ENCODE measurements at places on chromosomes 3 and 15.
A peak's percentile ranks its signal among the peaks of the same experiment; 100 is the strongest.

DNA sequence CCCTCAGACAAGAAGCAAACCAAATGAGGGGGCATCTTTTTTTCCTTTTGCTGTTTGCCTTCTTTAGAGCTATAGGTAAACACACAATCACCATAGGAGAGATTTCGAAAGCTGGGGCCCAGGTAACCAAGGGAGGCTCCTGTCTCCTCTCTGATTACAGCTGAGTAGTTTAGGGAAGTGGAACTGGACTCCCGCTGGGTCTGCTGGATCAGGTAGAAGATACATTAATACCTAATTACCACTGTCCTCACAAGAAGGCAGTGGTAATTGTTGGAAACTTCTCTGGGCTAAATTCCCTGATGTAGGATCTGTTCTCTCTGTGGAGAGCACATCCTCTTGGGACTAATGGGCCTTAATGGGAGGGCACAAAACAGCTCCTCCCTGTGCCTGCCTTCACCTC, 32.7 kb downstream of the HDC start:
- no peak for DNase-seq

DNA sequence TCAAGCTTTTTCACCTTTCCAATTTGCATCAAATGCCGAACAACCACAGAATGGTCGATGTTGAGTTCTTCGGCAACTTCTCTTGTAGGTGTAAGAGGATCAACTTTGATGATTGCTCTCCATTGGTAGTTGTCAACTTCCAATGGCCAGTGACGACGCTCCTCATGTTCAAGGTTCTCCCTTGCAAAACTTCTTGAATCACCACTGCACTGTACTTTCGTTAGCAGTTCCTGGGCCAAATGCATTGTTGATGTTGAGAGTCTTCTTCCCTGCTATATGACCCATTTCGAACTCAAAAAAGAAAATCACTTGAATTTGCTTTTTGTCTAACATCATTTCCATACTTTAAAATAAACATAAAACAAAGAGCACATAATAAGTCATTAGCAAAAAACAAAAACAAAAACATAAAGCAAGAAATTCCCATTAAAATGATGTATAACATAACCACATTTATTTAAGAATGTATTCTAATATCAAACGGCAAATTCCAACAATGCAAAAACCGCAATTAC, 71.2 kb upstream of the AP4E1 start:
- DNase-seq, result no peak

DNA sequence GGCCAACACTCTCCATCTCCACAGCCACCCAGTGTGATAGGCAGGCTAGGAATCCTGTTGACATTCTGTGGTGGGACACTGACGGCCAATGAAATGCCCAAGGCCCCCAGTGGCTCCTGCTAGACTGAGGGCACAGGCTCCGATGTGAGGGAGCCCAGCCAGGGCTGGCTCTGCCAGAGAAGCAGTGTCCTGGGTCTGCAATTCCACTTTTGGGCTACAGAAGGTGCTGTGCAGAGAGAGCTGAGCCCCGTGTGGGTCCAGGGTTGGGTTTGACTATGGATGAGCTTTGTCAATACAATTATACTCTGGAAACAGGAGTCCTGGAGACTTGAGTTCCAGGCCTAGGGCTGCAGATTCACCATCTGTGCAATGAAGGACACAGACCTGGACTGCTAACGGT, 55.7 kb upstream of the TMEM115 start:
- DNase-seq, result no peak

GRCh38 chr15:88083811-88084760, 172.5 kb downstream of the NTRK3 start:
- peak; percentile 66 for DNase-seq

DNA sequence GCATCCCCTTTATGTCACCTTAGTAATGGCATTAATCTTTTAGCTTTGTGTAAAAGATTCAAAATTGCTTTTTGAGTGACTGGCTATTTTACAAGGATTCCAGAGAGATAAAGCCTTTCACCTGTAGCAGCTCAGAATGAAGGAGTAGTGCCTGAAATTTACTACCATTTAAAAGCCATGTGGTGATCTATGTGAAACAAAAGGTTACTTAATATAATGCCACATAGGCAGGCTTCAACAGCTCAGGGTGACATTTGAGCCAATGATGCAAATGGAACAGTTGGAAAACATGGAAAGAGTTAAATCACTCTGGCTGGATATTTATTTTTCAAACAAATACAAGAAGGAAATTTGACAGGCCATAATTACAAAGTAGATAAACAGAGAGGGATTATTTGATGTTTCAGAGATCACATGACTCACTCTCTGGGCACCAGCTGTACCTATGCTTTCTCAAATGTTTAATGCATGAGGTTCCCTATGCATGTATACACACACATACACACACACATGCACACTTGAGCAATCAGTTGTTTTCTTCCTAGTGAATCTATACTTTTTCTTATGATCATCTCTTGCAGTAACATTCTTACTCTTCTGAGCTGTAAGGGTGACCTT, 171.5 kb downstream of the ZMAT3 start:
- no peak for DNase-seq

DNA sequence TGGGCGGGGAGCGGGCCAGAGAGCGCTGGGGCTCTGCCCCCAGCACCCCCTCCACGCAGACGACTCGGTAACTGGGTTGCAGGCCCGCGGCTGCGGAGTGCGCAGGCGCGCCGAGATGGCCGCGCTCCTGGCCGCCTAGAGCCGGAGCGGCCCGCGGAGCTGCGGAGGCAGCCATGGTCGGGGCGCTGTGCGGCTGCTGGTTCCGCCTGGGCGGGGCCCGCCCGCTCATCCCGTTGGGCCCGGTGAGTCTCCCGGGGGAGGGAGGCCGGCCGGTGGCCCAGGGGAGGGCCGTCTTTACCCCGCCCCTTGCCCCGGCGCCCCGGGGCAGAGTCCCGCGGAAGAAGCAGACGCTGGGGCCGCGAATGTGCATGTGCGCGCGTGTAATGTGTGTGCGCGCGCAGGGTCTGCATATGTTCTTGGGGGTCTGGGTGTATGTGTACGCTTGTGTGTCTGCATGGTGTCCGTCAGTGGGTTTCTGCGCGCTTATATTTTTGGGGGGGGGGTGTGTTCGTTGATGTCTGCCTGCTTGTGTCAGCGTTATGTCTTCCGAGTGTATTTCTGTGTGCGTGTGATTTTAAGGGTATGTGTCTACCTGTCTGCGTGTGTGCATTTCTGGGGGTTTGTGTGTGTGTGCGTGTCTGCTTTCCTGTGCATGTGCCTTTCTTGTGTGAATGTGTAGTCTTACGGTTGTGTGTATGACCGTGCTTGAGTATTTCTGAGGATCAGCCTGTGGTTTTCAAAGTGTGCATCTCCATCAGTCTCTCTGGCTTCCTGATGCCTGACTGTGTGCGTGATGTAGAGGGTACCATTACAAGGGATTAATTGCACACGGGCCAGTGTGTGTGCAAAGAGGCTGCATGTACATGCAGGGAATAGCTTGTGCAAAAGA, at the start of gene ABHD14A:
ABHD14A (plus strand) TSS at position 102 of the 889 bp plus-strand sequence; CDS start at position 174, 72 bp downstream.
- DNase-seq, result peak; percentile 69

DNA sequence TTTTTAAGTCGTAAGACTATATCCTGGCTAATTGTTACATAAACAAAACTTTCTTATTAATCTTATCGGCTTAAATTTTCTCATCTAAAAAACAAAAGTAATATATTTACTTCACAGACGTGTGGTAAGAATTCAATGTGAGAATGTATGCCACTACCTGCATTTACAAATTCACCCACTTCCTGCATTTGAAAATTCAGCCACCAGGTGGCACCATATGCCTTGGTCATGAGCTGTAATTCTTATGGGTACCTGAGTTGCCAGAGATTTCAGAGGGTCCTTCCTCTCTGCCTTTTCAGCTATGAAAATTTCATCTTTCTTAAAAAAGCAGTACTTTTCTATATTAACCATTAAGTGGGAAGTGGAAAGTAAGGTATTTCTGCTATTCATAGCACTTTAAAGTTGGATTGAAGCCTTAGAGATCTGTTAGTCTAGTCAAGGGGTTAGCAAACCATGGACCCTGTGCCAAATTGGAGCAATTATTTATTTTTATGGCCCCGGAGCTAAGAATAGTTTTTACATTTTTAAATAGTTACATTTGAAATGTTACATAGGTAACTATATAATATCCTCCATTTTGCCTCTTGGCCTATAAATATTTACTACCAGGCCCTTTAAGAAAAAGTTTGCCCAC, 127.8 kb downstream of the HCN4 start:
- DNase-seq, result peak; percentile 61

DNA sequence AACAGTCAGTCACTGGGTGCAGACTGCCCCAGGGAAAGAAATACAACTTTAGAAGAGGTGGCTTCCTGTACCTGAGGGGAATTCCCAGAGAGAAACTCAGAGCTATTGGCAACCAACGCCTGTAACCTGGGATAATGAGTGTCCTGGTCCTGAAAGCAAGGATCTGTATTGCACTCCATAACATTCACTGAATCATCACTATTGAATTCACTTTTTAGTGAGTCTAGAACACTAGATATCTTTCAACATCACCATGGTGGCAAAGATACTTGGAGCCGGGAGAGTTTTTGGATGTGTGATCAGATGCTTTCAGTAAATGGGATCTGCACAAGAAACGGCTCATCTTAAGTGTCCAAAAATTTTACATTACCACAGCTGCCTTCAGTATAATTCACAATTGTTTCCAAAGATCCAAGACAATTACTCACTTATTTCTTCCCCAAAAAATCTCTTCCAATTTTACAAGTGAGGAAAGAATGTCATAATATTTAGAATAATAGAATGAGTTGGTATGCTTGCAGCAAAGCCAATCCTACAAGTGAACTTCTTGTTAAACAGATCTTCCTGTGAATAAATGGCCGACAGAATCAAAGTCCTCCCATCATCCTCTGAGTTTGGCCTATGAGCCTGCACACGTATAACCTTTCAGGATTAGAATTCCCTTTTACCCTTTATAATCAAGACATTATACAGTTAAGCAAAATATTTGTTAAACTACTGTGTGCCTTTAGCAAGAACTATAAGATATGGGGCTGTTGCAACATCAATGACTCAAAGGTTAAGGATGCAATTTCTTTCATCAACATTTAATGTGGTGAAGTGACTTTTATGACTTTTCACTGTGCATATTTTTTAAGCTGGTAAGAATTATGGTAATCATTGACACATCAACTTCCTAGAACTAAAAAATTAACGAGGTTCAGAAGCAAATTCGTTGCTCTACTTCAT, 243.3 kb upstream of the COL8A1 start:
- DNase-seq, result peak; percentile 97

DNA sequence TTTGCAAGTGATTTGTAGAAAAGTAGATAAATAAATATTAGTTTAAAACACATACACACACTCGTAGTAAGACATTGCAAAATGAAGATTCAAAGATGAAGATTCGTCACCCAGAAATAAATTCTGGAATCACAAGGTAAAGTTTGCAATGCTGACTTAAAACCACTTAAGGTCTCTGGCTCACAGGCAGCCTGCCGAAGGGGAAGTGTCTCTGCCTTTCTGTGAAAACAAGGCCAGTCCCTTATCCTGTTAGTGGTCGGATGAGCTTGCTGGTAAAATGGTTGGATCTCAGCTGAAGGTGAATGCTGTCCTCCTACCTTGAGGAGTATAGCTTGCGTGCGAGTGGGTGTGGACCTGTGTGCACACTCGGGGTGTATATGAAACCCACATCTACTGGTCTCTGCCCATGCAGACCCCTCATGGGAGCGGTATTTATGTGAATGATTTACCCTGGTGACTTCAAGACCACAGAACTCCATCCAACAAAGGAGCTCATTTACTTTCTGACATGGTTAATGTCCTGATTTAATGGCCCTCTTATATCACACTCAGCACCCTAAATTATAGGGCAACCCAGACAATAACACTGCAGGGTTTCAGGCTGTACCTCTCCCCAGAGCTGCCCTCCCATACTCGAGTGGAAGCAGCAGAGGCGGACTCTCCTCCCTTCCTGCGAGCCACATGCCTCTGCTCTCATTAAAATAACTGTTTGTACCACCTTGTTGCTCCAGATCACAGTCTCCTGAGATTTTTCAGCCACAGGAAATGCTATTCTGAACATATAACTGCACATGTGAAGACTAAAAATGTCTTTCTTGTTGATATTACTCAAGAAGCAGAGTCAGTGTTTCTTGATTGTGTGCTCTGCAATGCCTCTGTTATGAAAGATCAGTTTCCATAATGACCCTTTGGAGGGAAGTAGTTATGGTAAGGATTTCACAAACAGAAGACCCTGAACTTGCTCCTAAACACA, 45.9 kb upstream of the ALDH1A3 start:
- DNase-seq, result no peak

GRCh38 chr15:92902737-92903593, 2.8 kb downstream of the CHD2 start:
- no peak for DNase-seq
